ENCODE measurements at places on chromosomes 3 and 15.

GRCh38 chr15:59360896-59361295 lies 11.8 kb downstream of the MYO1E start:
- no peak for DNase-seq

GRCh38 chr3:46187341-46187700 lies 20.8 kb downstream of the CCR1 start:
- no peak for DNase-seq

GRCh38 chr3:41853540-41854196 lies 108.2 kb downstream of the ULK4 start:
- DNase-seq = no peak

DNA sequence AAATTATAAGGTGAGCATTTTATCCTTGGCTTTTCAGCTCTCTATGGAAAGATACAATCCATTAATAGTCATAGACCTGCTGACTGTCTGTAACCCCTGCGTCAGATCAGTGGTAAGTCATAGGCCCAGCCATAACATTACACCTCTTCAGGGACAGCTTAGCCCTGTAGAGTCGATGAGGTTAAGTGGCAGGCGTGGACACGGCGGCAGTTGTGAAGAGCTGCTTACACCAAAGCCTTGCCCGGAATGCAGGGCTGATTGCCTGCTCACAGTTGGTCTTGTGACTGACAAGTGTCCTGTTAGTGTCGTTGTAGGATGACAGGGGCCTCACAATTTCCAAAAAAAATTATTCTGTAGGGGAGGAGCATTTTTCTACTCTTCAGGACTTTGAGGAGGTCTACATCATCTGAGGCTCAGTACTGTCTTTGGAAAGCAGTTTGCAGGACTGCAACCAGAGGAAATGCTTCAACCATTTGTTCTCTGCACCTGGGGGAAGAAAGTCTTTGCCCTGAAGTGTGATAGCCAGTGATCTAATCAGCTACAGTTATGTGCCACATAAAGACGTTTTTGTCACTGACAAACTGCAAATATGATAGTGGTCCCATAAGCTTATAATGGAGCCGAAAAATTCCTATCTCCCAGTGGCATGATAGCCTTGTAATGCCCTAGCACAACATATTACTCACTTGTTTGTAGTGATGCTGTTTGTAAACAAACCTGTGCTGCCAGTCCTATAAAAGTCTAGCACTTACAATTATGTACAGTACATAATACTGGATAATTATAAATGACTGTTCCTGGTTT lies 14.9 kb upstream of the SELENOT start:
- no peak for DNase-seq

DNA sequence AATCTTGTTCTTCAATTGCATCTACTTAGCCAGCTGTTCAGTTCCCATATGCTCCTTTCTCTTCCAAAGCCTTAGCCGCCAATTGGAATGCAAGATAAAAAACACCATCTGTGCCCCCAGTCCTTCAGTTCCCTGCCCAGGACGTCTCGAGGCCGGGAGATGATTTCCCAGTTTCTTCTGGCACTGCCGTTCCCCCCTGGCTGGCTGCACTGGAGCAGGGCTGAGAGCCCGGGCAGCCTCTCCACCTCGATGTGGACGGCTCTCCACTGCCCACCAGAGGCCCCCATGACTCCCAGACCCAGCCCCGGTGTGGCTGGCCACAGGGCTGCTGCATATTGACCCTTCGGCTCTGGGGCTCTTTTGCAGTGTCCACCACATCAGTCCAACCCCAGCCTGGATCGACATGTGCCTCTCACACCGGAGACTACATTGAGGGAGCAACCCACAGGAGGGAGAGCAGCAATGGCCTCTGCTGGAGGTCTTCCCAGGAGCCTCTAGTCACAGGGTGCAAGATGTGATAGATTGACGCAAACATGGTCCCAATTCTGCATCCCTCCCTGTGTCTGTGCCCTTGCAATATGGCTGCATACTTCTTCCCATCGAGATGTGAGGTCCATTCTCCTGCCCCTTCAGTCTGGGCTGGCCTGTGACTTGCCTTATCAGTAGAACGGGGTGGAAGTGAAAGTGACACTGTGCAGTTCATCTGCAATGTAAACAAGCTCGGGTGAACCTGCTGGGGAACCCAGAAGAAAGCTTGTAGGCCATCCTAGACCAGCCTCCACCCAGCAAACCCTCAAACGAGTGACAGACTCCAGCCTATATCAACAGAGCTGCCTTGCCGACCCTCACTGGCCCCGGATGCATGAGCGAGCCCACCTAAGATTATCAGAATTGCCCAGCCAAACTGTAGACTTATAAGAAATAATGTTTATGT lies 52.3 kb upstream of the PRR20G start:
- DNase-seq = no peak

DNA sequence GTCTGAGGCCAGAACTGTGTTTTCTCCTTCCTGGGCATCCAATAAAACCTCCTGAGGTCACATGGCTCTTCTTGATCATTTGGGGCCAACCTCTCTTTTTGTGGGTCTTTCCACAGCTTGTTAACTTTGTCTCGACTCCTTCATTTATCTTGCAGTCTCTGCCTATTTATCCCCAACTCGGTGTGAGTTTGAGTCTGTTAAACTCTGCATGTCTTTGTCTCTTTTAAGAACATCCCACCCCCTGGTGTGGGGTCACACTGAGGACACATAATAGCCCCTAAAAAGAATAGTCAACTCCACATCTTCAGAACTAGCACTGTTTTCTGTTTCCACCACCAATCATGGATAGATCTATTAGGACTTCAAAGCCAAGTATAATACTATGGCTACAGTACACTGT lies 187.2 kb downstream of the TLE3 start:
- no peak for DNase-seq

GRCh38 chr3:132343018-132343612 lies 25.9 kb downstream of the ACP3 start:
- DNase-seq = no peak

DNA sequence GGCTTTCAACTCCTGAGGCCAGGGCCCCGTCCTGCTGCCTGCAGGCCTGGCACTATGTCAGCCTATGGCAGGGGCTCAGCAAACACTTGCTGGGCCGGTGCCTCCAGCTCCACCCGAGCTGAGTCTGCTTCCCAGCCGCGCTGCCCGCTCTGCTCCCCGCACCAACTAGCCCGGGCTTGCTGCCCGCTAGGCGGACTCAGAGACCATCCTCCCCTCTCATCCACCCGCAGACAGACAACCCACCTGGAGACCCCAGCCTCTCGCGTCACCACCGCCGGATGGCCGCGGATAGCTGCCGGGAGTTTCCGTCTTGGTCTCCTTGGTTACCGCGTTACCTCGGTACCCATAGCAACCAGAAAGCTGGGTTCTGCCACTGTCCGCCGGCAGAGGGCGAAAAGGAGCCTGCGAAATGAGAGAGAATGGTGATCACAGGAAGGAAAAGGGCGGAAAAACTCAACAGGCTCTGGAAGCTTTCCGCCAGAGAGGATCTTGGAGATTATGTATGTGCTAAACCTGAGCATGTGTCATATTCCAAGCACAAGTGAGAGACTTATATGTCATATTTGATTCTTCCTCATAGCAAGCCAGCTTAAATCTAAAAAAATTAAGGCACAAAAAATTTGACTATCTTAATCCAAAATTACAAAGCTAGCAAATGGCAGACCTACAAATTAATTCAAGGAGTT lies at the start of gene ZBBX:
Gene ZBBX (minus strand): TSS at position 294 of the 686 bp plus-strand sequence. CDS start 7,396 bp downstream, outside the sequence.
- peak; percentile 52 for DNase-seq

- DNase-seq = no peak
Observed at GRCh38 chr15:71921191-71921590, 110.8 kb downstream of the NR2E3 start.

Measured in activated CD8-positive, alpha-beta memory T cell treated with anti-CD3 and anti-CD28 coated beads for 4 hours (primary cell).